HCEC 1CT (cell line): ENCODE measurements at places on chromosomes 6 and 20.

- no peak for DNase-seq
Measured at GRCh38 chr20:25197183-25197869, 1.8 kb downstream of the ENTPD6 start.

DNA sequence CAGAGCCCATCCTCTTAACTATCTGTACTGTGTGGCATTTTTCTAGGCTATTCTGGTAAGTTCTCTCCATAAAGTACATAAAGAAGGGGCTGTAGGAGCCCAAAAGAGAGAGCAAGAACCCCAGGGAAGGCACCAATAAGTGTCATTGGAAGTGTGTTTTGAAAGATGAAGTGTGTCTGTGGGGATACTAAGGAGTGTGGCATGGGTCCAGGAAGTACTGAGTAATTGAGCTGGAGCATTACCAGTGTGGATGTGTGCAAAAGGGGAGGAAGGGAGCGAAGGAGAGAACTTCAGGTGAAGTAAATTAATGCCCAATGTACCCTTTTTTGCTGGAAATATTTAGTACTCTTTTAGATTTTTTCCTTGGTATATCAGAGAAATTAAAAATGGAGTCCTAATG, 63.9 kb downstream of the KCNS1 start:
- DNase-seq = peak; percentile 78

- no peak for DNase-seq
Measured at GRCh38 chr20:39983655-39984054, 705.4 kb downstream of the MAFB start.

DNA sequence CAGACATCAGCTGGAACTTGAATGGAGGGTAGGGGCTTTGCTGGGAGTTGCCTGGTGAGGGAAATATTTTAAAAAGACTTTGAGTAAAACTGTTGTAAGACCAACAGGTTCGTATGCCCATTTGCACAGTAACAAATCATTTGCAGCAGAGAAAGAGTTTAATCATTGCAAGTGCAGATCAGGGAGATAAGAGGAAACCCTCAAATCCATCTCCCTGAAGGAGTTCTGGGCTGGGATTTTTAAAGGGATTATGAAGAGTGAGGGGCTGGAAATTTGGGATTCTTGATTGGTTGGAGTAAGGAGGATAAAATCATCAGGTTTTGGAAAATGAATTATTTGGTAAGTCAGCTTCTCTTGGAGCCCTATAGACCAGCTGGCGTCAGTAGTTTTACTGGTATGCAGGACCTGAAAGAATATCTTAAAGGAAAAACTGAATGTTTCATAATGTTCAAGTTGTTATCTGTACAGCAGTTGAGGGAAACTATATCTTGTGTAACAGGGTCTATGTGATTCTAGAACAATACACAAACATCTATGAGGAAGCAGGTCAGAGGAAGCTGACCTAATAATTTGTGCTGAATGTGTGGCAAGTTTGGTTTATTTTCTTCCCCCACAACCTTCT, 295.5 kb downstream of the PLCB1 start:
- no peak for DNase-seq

DNA sequence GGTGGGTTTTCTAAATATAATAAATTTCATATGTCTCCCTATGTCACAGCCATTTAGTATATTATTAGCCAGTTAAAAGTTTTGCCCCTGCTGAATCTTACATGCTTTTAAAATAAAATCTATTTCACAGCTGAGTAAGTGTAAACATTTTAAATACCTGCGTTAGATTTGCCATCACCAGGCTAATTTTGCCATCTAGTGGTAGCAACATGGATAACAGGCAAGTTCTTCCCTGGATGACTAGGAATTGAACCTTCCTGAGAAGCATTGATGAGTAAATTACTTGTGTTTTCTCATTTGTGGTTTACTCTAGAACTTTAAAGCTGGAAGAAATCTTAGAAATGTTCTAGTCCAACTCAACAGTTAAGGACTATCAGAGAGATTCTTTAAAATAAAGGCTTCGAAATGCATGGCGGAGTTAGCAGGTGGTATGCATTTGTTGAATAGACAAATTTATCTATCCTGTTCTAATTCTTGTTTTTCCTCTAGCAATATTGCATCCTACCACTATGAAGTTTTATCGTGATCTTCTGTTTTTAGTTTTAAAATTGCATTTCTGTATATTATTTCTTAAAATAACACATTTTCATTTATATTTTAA, 2.6 kb downstream of the PRSS35 start:
- peak; percentile 57 for DNase-seq
